Activated CD4-positive, alpha-beta T cell treated with anti-CD3 and anti-CD28 coated beads, Interleukin-10, Interleukin-2, amounts not matched to agents 100 ng/mL and 50 ng/mL, durations not matched to agents 16 hours and 8 hours (primary cell): ENCODE measurements at places on chromosomes 2 and 18.

DNA sequence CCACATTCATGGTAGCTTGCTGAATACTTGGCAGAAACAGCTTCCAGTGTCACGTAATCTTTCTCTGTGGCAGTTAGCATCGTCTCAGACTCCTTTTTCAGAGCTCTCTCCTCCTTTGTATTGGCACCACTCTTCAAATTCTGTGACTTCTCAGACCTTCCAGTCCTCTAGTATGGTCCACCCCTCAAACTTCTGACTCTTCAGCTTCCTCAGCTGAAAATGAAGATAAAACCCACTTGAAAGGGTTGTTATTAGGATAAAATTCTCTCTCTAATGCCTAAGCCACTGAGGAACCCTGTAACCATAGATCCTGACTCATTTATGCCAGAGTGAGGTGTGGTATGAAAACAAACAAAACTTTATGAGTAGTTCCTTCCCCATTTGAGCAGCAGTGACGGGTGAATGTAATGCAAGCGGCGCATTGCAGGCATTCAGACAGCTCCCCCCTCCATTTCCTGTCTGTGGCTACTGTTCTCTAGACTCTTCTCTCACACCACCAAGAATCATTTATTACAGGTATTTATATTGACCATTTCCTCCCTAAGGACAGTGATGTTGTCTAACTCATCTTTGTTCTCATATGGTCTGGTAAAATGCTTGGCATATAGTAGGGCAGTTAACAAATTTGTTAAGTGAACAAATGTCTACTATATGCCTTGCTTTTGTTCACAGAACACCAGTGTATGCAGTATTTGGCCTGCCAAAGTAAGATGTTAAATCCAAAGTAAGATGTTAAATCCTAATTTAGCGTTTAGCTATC is 35.3 kb downstream of the GALNT1 start:
- peak; percentile 91 for DNase-seq

GRCh38 chr2:63840081-63840784 is 1.5 kb upstream of the UGP2 start:
- peak; percentile 17 for DNase-seq

- DNase-seq = peak; percentile 64
Measured at GRCh38 chr2:164761737-164762460, 79.7 kb downstream of the COBLL1 start.

DNA sequence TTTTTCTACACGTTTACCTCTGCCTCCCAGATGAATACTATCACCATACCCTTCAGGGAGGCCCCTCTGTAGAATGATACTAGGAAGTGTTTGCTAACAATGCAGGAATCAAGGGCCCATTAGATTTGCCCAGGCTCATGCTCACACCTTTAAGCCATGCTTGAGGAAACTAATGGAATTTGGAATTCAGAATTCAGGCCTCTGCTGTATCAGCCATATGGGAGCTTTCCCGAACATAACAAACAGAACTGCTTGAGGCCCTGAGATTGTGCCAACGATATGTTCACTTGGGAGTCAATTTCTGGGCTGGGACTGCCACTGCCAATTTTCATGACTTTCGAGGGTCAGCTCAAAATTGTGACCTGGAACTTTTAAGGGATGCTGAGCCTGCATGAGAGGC is 282.5 kb downstream of the CLIP4 start:
- no peak for DNase-seq

DNA sequence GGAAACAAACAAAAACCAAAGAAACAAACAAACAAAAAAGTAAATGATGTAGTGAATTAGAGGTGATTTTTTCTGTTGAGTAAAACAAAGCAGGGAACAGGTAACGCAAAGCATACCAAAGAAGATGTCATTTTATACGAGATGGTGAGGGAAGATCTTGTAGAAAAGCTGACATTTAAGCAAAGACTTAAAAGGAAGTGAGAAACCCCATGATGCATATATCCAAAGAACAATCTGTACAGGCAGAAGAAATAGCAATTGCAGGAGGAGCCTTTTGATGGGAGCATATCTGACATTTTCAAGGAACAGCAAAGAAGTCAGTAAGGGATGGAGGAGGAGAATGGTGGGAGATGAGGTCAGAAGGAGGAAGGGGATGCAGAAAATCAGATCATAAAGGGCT is 63.0 kb downstream of the KIDINS220 start:
- DNase-seq = no peak

GRCh38 chr2:13193075-13193474 is 476.3 kb downstream of the TRIB2 start:
- peak; percentile 22 for DNase-seq

GRCh38 chr18:61400016-61400635 is 66.9 kb downstream of the CDH20 start:
- DNase-seq = no peak

DNA sequence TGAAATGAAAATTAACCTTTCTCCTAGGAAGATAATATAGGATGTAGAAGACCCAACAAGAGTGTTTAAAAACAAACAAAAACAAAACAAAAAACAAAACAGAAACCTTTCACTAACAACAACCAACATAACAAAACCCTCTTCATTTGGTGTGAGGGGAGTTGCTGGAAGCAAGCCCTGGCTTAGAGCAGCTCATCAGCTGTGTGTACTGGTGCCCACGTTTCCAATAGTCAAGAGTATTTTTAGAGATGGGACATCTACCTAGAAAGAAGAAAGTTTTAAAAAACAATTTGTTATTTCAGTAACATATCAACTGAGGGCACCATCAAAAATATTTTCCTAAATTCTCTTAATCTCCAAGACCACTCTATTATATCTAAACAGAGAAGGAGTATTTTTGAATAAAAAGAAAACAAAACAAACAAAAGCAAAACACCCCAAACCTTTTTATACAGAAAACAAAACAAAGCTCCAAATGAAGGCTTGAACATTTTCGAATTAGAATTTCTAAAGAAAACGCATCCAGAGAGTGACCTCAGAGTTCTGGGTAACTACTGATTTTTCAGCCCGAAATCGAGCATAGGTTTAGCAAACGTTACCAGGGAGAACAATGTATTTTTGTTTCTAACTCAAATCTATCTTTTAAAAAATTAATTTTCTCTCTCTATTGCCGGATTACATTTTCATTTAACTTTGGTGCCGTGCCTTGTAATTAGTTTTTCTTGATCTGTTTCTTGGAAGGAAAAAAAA is 134.6 kb downstream of the INSIG2 start:
- no peak for DNase-seq

DNA sequence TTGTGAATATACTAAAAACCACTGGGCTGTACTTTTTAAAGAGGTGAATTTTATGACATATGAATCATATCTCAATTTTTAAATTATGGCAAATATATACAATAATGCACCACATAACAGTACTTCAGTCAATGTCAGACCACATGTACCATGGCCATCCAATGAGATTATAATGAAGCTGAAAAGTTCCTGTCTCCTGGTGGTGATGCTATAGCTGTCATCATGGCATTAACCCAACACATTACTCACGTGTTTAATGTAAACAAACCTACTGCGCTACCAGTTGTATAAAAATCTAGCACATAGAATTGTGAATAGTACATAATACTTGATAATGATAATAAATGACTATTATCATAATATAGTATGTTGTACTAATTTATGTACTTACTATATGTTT is 77.6 kb upstream of the ID2 start:
- DNase-seq = no peak

DNA sequence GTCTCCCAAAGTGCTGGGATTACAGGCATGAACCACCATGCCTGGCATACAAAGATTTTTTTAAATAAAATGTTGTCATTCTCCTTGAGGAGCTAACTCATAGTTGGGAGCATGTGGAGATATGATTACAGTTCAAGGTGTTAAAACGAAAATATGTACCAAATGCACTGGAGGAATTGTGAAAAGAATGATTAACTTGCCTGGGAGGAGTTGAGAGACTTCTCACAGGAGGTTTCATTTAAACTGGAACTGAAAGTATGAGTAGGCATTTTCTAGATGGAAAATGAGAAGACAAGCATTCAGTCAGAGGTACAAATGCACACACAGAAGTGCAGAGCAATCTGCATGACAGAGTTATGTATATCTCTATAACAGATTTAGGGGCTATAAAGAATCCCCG is 126.6 kb upstream of the PDE1A start:
- DNase-seq = peak; percentile 1

DNA sequence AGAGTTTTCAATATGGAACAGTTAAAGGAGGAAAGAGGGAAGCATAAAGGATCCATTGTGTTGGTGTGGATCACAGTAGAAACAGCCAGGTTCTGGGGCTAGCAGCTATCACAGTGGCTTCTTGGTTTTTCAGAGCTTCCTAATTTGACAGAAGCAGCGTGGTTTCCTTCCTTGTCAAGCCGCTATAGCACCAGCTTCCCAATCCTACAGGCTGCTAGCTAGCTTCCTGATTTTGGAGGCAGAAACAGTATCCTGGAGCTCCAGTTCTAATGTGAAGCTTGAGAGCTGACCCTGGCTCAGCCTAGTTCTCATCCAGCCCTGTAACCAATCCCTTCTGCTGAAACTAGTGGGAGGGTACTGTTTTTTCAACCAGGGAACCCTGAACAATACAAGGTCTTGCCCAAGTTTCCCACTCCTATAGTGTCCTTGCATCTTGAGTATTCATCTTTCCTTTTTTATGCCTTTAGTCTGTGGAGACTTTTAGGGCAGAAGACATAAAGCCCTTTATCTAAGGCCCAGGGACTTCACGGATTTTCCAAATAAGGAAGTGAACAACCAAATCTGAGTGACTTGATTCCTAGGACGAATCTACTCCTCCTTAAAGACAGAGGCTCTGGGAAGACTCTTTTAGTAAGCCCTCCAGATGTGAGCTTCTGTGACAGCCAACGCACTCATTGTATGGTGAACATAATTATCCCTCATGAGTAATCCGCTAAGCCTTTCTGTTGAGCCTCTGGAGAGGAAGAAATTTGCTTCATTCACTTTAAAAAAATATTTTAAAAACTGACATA is 33.8 kb downstream of the CCDC93 start:
- no peak for DNase-seq

GRCh38 chr2:138237667-138238384 is 263.7 kb upstream of the SPOPL start:
- no peak for DNase-seq

DNA sequence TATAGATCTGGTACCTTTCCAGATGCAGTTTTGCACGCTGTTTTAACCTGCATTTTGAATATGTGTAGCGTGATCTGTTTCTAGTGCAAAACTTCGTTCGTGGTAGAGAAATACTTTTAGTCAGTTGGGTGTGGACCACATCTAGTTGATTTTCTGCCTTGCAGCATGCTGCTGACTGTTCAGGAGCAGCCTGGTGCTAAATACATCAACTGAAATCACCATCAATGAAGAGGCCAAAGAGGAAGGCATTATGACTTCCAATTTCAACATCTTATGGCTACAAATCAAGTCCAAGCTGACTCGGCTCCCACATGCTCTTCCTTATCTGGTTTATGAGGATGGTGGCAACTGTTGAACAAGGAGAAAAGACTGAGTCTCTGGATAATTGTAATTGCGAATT is 298.5 kb downstream of the ZNF521 start:
- no peak for DNase-seq

DNA sequence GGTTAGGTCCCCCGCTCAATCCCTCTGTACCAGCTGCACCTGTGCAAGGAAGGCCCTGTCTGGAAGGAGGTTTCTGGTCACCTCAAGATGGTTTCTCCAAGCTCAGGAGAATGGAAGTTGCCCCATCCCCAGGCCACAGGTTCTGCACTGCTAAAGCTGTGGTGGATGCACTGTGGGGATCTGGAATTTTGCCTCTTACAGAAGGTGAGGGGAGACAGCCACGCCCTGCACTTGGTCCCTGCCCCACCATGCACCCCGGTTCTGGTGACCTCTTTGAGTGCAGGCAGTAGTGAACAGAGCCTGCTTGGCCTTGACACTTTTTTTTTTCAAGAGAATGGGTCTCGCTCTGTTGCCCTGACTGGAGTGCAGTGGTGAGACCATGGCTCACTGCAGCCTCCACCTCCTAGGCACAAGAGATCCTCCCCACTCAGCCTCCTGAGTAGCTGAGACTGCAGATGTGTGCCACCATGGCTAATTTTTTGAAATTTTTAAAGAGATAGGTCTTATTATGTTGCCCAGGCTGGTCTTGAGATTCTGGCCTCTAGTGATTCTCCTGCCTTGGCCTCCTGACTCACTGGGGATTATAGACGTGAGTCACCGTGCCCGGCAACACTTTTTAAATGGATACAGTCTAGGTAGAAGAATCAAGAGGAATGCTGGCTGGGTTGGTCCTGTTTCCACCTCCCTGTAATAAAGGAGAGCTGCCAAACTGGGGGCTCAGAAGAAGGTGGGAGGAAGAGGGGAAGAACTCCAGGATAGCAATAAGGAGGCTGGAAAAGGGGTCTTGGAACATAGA is 5.8 kb upstream of the NT5DC4 start:
- no peak for DNase-seq

- no peak for DNase-seq
Measured at GRCh38 chr2:206805887-206806607, 40.6 kb downstream of the FASTKD2 start.

DNA sequence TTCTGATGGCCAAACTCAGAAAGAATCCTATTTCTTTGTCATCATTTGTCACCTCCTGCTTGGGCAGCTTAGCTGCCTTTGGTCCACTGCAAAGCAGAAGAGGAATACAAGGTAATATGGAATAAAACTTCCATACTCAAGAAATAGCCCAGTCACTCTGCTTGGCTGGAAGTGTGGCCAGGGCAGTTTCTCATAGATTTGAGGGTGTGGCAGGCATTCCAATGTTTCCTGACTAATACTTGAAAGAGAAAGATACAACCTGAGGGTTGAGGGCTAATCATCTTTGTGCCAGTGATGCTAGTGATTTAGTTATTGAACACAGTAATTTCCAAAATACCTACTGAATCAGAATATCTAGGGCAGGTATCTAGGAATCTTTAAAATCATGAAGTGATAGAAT is 83.1 kb downstream of the FAM161A start:
- DNase-seq = no peak

DNA sequence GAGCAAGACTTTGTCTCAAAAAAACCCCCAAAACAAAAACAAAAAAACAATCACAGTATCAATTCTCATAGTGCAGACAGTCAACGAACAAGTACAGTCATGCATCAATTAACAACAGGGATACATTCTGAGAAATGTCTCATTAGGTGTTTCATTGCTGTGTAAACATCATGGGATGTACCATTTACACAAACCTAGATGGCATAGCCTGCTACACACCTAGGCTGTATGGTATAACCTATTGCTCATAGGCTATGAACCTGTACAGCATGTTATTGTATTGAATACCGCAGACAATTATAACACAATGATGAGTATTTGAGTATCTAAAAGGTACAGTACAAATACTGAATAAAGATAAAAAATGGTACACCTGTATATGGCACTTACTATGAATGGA is 67.8 kb upstream of the LMAN1 start:
- no peak for DNase-seq

- no peak for DNase-seq
Measured at GRCh38 chr2:1759611-1759930, 15.3 kb upstream of the PXDN start.
